Nucleus accumbens (tissue), 56 donors: ENCODE measurements at places on chromosomes 13 and 19.

DNA sequence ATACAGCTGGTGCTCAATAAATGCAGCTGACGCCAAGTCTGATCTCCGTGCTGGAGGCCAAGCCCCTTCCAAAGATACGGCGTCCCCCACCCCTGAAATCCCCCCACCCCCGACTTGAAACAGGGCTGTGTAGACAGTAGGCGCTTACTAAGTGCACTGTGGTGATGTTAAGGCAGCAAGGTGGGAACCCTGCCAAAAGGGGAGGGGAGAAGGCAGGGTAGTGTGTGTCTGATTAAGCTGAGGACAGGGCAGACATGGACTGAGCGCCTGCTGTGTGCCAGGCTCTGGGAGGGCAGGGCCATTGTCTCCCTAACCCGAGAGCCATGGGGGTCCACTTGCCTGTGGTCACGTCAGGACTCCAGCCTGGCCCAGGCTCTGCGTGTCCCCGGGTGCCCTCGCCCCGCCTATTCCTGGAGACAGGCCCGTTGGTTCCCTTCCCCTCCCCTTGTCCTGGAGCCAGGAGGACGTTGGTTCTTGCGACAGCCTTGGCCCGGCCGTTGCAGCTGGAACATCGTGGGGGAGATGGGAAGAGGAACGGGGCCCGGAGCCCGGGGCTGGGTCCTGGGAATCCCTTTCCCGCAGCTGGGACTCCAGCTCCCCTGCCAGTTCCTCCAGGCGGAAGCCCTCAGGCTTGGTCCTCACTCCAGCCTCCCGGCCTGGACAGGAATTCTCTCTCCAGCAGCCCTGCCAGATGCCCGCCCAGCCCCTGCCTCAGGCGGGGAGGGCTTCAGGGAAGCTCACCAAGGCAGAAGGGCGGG is 1.7 kb upstream of the ELANE start:
- DNase-seq = no peak

GRCh38 chr19:12224676-12225075 is 61.8 kb downstream of the ZNF136 start:
- no peak for DNase-seq

DNA sequence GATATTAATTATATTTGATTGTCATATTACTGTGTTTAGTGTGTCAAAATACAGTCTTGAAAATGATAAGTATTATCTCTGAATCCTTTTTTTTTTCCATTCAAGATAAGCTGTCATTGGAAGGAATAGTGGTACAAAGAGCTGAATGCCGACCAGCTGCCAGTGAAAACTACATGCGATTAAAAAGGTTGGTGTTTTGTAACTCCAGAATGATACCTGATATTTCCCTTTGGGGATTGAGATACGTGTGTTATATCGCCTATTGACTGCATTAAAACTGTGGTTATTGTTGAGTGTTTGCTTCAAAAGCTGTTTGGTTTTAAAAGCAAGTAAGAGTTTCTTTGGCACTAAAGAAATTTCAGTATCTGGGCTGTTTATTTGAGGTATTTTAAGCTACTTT is 6.5 kb upstream of the KCTD4 start:
- DNase-seq = no peak

- DNase-seq = no peak
Observed at GRCh38 chr19:9914315-9915207, 21.8 kb downstream of the OLFM2 start.

DNA sequence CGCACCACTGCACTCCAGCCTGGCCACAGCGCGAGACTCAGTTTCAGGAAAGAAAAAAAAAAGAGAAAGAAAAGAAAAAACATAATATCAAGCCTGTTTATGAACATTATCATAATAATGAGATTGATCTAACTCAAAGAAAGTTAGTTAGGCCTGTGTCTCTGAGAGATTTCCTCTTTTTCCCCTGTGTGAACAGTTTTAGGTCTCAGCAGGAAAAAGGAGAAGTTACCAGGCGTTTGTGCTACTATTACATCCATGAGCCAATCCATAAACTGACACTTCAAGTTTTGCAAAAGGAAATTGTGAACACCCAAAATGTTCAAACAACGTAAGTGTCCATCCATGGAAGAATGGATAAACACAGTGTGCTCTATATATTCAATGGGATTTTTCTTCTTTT is 3.8 kb downstream of the TARM1 start:
- no peak for DNase-seq

GRCh38 chr13:75927183-75927669 is 291.1 kb downstream of the LMO7 start:
- DNase-seq = no peak

DNA sequence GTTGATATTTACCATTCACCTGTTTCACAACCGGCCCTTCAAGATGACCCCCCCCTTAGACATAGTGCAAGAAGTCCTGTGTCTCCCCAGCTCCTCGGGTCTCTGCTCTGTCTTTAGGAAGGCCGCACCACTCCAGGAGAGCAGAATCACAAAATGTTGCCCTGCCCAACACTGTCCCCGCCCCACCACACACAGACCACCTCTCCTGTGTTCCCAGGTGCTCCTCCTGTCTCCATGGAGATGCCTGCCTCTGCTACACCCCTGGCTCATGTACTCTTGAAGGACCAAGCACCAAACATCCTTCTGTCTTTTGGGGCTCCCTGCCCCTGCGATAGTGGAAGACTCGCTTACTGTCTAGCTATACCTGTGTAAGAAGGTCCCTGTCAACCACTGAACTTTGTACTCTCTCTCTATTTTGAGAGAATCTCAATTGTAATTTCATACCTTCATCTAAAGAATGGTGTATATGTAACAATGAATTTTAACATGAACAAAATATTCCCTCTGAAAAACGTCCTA is 9.6 kb upstream of the TNFRSF19 start:
- no peak for DNase-seq

GRCh38 chr19:55809381-55810058 is 22.3 kb downstream of the NLRP11 start:
- DNase-seq = no peak

DNA sequence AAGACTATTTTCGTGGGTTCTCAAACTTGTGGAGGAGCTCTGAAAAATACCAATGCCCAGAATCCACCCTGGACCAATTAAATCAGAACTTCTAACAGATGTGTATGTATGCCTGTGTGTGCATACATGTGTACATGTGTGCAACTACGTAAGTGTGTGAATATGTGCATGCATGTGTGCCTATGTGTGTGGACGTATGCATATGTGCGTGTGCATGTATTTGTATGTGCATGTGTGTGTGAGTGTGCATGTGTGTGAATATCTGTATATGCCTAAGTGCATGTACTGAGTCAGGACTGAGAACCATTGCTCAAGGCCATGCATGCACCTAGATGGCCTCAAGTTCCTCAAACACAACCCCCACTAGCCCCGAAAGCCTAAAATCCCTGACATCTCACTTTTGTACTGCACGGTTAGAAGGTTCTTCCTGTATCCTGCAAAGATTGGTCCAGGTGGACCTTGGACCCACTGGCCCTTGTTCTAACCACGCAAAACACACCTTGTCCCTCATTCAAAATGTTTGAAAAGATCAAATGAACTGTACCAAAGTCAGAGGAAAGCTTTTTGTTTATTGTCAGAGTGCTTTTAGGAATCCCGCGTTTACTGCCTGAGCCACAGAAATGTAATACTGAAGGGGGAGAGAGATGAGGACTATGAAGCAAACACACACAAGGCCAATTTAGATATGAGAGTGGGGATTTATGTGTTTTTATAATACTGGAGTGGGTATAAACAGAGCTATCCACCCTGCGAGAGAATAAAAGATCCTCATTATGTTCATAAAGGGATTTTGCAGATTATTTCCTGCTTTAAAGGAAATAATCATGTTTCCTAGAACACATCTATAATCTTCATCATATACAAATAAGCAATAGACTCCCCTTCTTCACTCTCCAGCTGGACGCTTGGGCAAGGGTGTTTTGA is 39.1 kb downstream of the LATS2 start:
- DNase-seq = no peak

GRCh38 chr19:50368649-50369570 is 3.5 kb upstream of the NAPSA start:
- DNase-seq = peak; percentile 74

GRCh38 chr13:19519049-19519448 is 42.3 kb downstream of the TPTE2 start:
- no peak for DNase-seq

DNA sequence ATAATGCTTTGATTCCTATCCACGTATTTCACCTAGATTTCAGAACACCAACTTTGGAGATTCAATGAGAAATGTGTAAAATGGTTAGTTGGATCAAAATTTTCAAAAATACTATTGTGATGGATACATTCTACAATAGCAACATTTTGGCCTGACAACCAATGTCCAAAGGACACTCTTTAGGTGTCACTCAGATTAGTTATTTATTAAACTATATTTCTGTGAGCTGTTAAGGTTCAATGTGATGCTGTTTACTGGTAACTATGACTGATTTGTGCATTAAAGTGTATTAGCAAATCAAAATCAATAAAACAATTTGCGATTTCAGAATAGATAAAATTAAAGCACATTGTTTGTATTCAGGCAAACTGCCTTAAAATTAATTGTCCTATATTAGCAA is 149.8 kb downstream of the PCDH9 start:
- no peak for DNase-seq

DNA sequence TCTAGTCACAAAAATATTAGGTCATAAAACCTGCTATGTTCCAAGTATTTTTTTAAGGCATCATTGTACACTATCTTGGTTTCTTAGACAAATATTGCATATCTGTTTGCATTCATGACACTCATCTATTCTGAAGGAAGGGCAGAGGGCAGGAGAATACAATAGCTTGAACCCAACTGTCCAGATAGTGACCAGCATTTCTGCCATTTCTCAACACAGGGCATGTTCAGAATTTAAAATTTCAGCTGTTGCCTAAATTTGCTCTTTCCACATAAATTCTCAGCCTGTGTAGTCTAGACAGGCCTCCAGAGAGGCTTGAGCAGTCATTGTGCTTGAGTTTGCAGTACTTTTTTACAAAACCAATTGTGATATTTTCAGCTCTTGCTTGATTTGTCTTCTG is 119.5 kb downstream of the ZAR1L start:
- no peak for DNase-seq

GRCh38 chr19:50710612-50711011 is 9.0 kb downstream of the SHANK1 start:
- no peak for DNase-seq

DNA sequence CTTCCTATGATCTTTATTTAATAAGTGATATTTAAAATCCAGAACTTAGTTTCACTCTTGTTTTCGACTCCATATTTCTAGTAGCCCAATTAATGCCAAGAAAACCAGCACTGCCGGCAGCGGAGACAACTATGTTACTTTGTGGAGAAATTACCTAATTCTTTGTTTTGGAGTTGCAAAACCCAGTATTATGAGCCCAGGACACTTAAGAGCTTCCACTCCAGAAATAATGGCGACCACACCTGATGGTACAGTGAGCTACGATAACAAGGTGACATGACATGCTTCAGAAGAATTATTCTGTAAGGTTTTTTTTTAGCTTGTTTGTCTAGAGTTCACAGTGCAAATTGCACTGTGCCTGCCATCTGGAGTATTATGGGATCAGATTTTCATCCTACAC is 136.4 kb downstream of the ZAR1L start:
- no peak for DNase-seq

DNA sequence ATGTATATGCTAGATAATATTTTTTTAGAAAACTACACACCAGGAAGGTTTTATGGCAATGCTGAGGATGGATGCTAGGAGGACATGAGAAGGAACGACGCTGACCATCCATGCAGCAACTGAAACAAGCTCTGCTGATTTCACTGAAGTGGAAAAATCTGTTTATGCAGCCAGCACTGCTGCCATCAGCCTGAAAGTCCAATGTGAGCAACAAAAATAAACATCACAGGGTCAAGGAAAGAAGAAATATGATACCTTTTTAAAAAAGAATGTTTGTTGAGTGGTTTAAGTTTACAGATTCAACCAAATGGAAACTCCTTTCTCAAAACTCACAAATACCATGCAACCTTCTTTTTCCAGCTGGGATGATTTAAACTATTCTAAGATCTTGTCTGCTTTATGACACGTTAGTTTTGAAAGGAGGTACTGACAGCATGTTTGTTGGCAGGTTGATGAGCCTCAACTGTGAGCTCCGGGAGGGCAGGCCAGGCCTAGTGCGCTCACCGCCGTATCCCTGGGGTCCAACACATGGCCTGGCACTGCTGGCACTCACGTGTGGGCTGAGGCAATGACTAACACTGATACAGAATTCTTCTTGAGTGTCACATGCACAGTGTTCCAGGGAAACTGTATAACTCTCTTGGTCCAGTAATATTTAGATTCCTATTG is 46.8 kb downstream of the LATS2 start:
- no peak for DNase-seq

GRCh38 chr13:43289470-43290255 is 266.3 kb downstream of the DNAJC15 start:
- no peak for DNase-seq

- no peak for DNase-seq
Observed at GRCh38 chr13:100178309-100178708, 89.4 kb downstream of the PCCA start.

DNA sequence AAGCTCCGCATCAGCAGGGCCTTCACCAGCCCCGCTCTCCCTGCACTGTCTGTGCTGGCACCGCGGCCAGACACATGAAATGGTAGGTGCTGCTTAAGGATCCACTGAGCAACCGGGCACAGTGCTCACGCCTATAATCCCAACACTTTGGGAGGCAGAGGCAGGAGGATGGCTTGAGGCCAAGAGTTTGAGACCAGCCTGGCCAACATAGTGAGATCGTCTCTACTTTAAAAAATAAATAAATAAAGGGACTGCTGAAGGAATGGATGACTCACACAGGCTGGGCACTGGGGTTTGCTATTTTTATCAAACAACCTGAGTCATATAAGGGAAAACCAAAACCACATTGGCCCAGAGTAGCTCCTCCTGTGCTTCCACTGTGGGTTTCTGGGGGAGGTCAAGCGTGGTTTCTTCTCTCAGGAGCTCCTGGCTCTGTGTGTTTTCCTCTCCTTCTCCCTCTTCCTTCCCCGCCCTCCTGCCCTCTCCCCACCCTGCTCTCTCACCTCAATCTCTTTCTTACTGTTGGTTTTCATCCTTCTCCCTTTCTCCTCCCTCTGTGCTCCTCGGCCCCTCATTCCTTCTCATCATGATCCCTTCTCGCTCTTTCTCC is 21.3 kb downstream of the VRK3 start:
- no peak for DNase-seq

DNA sequence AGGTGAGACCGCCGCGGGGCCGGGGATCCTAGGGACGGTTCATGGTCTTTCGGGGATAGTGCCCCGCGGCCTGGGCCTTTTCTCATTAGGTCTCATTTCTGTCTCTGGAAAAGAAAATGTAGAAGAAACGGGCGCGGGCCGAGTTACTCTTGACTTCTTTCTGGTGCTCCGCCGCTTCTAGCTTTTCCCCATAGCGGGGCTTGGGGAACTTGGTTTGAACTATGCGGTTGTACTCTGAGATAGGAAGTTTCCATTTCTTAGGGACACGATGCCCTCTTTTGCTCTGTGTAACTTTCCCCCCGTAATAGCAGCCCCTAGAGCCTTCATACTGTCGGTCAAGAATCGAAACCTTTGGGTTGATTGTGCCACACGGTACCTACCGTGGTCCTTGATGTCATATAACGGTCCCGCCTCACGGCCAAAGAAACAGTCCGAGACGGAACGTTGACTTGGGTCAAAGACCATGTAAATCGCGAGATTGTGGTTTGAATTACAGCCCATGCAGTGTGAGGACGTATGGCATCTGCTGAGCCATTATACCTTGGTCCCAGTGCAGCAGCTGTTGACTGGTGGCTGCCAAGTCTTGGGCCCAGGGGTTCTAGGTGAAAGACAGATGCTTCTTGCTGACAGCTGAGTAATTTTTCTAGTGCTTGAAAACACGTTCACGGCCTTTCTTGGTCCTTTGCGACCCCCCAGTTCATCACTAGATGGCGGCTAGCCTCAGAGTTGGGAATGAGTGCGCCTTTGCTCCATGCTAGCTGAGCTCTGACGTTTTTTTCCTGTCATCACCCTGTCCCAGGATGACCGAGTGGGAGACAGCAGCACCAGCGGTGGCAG is 487 bp downstream of the RPS5 start:
- no peak for DNase-seq
